NCI-H2081 treated with DMSO at 0.1 percent for 48 hours (cell line): ENCODE measurements at places on chromosomes 12 and 14.

GRCh38 chr12:96170328-96170727 is 23.8 kb upstream of the ELK3 start:
- no peak for DNase-seq

DNA sequence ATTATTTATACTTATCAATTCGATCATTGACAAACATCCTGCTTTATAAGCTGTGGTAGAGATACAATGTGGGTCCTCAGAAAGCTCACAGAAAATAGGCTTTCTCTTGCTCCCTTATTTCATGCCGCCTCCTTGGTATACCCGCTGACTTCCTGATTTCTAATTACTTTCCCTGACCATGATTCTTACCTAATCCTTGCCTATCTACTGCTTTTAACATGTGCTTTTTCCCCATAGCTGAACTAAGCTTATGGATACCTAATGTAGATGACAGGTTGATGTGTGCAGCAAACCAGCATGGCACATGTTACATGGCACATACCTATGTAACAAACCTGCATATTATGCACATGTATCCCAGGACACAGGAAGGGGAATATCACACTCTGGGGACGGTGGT is 65.1 kb downstream of the ITPR2 start:
- no peak for DNase-seq

- DNase-seq: no peak
These were observed 21.4 kb downstream of the WNT5B start for GRCh38 chr12:1650260-1650977.

DNA sequence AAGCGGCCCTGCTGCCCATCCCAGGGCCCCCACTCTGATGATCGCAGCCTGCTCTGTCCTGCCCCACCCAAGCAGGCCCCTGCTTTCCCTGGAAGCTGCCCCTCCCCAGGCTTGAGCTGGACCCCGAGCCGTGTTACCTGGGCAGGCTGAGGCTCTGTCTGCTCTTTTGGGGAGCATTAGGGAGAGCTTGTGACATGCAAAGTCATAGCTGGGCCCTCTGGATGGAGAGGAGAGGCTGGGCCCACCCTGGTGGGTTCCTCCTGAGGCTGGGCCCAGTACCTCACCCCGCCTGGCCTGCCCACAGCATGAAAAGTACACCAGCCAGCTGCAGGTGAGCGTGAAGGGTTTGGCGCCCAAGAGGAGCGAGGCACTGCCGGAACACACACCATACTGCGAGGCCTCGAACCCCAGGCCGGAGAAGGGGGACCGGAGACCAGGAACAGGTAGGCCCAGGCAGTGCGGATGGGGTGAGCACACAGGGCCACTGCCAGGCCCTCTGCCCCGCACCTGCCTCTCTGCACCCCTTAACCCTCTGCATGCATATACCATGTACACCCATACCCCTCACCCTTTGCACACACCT is 15.0 kb downstream of the CEP170B start:
- no peak for DNase-seq

- DNase-seq: no peak
These were observed 107.9 kb upstream of the OR4E1 start for GRCh38 chr14:21781543-21781942.

GRCh38 chr12:52343550-52343949 is 22.4 kb upstream of the KRT83 start:
- DNase-seq: no peak

GRCh38 chr12:68867606-68868005 is 59.6 kb downstream of the MDM2 start:
- no peak for DNase-seq

DNA sequence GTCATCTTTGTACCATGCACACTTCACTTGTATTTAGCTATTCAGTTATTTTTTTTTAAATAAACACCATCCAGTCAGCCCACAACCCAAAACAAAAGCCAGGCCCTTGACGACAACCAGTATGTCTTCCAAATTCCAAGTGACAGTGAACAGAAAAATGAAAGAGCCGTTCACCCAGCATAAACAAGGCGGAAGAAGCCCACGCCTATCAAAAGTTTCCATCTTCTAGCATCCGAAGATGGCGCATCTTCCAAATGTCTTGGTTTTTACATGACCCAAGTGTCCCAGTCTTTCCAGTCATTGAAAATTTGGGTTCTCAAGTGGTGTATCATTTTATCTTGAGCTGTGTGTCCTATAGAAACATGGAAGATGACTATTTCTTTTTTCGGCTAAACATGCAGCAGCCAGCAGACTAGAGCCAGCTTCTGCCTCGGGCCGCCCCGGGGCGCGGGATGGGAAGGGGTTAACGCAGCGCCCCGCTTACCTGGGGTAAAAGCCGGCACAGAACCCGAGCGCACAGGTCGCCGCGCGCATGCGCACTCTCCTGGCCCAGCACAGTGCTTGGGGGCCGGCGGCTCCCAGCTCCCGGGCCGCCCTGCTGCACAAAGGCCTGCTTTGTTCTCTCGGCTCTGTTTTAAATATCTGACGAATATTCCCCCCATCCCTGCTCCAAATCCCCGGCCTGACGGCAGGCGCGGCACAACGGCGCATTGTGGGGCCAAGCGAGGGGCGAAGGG is 164.8 kb downstream of the ZFP36L1 start:
- DNase-seq: no peak

DNA sequence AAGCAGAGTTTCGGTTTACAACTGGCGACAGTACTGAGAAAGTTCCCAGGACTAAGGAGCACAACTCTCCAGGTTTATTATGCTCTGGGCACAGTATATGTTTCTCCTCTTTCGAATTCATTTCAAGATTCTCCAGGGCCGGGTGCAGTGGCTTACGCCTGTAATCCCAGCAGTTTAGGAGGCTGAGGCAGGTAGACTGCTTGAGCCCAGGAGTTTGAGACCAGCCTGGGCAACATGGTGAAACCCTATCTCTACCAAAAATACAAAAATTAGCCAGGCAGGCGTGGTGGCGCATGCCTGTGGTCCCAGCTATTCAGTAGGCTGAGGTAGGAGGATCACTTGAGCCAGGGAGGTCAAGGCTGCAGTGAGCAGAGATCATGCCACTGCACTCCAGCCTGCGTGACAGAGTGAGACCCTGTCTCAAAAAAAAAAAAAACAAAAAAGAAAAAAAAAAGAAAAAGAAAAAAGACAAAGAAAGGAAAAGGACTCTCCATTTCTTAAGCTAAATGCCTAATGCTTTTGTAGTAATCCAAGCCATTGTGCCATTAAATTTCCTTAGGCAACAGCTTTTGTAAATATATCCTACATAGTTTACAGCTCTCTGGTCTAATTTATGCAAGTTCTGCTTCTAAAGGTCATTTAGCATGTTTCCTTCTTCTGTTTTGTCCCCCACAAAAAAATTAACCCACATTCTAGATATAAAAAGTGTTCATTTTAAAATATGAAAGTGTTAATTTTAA is 34.8 kb downstream of the ATL1 start:
- no peak for DNase-seq

- DNase-seq: no peak
These were observed 589.5 kb downstream of the NOVA1 start for GRCh38 chr14:26008290-26008689.

- DNase-seq: no peak
These were observed 25.5 kb downstream of the MVK start for GRCh38 chr12:109599087-109599486.

DNA sequence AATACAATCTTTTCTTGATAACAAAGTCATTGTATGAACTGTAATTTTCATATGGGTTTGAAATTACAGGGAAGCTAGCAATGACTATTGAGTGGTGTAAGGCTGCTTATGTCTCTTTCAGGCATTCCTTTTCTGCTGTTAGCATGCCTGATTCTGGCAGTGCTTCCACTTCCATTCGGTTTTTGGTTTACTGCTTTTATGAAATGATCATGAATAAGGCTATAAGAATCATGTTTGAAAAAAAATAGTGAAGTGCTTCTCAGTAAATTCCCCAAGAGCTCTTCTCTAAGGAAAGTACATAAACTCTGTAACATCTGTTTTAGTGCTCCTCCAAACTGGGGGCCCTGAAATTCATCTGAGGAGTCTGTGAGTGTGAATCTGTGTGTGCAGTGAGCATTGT is 434.0 kb upstream of the RGS6 start:
- no peak for DNase-seq

GRCh38 chr12:111596985-111597830 is 1.9 kb downstream of the ATXN2 start:
- DNase-seq: no peak

DNA sequence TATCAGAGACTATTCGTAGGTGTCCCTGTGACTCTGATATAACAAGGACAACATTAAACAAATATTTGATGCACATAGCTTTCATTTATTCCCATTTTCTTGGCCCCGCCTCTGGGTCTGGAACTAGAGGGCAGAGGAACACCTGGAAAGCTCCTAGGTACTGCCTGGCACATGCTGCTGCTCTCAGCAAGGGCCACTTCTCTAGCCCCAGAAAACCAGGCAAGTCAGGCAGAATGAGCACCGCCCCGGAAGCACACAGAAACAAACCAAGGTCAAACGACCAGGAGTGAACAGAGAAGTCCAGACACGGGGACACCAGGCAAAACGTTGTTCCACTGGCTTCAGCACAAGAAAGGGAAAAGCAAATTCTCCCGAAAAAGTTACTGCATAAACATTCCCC is 76.1 kb downstream of the TTC7B start:
- no peak for DNase-seq

DNA sequence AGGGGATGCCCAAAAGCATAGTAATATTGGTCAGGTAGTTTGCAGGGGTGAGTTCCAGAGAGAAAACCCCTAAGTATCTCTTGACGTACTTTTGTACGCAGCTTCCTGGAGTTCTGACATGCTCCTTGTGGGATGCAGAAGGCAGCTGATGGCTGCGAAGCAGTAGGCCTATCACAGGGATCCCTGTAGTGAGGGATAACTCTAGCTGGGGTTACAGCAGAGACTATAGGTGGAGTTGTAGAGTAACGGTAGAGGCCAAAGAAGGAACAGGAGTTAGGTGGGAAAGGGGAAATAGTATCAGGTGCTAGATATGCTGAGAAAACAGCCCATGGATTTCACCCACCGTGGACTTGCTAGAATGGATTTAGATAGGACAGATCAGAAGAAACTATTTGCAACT is 37.3 kb downstream of the MGST1 start:
- no peak for DNase-seq
